Naive thymus-derived CD8-positive, alpha-beta T cell (primary cell): ENCODE measurements at places on chromosomes 2 and 18.

DNA sequence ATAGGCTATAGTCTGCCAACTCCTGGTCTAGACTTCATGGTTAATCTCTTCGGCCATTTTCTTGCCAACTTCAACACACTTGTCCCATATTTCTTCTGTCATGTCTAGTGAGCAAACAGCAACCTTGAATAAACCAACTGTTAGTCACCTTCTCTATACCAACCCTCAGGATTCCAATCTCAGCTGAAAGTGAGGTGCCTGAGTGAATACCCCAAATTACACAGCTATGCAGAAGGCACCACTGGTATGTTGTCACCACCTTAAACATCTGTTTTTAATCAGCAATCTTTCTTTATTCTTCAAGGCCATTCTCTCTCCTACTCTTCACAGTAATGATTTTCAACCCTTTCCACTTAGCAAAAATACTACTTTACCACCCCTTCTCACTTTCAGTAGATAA, 39.3 kb downstream of the THOC1 start:
- peaks cover 27% of the 10 kb centered on the region for H3K36me3 ChIP-seq
- H3K4me1 ChIP-seq: no peaks in the 10 kb centered on the region
- H3K27ac ChIP-seq: no peak overlapping the region
- DNase-seq: no peak
- no peak overlapping the region for H3K4me3 ChIP-seq

DNA sequence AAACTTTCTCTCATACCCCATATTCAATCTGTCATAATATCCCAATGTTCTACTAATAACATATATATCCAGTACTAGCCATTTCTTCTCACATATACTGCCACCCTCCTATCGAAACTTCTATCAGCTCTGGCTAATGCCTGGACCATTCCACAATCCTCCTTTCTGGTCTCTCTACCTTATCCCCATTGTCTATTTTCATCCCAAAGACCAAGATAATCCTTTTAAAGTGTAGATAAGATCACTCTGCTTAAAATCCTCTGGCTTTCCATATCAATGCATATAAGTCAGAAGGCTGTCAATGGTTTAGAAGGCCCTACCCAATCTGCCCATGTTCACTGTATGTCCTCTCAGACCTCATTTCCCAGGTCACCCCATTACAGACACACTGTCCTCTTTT, 229.6 kb downstream of the ZEB2 start:
- peaks cover 5% of the 10 kb centered on the region for H3K4me1 ChIP-seq
- H3K27ac ChIP-seq: no peak overlapping the region
- no peaks in the 10 kb centered on the region for H3K27me3 ChIP-seq

GRCh38 chr2:223837287-223838061, at the start of gene AP1S3:
TSS of gene AP1S3 (minus strand) at chr2:223837582. CDS start at chr2:223837450, 132 bp downstream.
- H3K4me3 ChIP-seq: peak within 1 kb of the TSS; percentile 97
- DNase-seq: peak; percentile 66
- no peaks in the 10 kb centered on the region for H3K36me3 ChIP-seq

- H3K27me3 ChIP-seq: peaks cover 2% of the 10 kb centered on the region
- H3K27ac ChIP-seq: no peak overlapping the region
- H3K36me3 ChIP-seq: no peaks in the 10 kb centered on the region
- no peak overlapping the region for H3K4me3 ChIP-seq
These were observed 258.2 kb upstream of the SP5 start for GRCh38 chr2:170456914-170457313.

GRCh38 chr18:55466789-55467188, 121.2 kb downstream of the TCF4 start:
- H3K27me3 ChIP-seq: peaks cover 3% of the 10 kb centered on the region
- H3K36me3 ChIP-seq: no peaks in the 10 kb centered on the region
- no peak overlapping the region for H3K4me3 ChIP-seq
- no peak for DNase-seq
- no peaks in the 10 kb centered on the region for H3K4me1 ChIP-seq
- H3K27ac ChIP-seq: no peak overlapping the region

DNA sequence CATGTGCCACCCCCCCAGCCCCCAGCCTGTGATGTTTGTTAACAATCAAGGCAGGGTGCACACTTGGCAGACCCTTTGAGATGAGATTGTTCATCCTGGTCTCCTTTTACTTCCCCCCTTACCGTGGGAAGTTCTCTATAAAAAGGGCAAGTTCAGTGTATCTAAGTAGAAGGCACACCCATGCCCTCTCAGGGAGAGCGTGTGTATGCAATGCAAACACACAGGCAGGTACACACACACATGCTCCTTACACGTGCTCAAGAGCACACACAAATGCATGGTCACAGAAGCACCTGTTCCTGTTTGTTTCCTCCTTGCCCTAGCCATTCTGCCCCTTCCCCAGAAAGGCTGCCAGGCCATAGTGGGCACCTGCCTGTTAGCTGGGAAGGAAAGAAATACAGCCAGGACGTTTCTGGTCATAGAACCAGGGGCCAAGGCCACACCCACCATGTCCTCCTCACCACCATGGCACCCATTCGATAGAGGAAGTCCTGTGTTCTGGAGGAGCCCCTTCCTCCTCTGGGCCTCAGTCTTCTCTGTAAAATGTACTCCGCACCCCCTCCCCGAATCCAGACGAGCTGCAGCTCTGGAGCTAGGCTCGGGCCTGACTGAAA, 3.1 kb downstream of the ATOH8 start:
- H3K4me3 ChIP-seq: no peak overlapping the region
- H3K27ac ChIP-seq: no peak overlapping the region
- H3K4me1 ChIP-seq: peaks cover 25% of the 10 kb centered on the region
- H3K27me3 ChIP-seq: peaks cover 45% of the 10 kb centered on the region
- DNase-seq: no peak
- no peaks in the 10 kb centered on the region for H3K36me3 ChIP-seq

GRCh38 chr2:127535918-127536317, 435 bp downstream of the MYO7B start:
- H3K36me3 ChIP-seq: no peaks in the 10 kb centered on the region
- H3K27ac ChIP-seq: no peak overlapping the region
- peaks cover 4% of the 10 kb centered on the region for H3K27me3 ChIP-seq
- H3K4me3 ChIP-seq: no peak overlapping the region
- H3K4me1 ChIP-seq: no peaks in the 10 kb centered on the region

DNA sequence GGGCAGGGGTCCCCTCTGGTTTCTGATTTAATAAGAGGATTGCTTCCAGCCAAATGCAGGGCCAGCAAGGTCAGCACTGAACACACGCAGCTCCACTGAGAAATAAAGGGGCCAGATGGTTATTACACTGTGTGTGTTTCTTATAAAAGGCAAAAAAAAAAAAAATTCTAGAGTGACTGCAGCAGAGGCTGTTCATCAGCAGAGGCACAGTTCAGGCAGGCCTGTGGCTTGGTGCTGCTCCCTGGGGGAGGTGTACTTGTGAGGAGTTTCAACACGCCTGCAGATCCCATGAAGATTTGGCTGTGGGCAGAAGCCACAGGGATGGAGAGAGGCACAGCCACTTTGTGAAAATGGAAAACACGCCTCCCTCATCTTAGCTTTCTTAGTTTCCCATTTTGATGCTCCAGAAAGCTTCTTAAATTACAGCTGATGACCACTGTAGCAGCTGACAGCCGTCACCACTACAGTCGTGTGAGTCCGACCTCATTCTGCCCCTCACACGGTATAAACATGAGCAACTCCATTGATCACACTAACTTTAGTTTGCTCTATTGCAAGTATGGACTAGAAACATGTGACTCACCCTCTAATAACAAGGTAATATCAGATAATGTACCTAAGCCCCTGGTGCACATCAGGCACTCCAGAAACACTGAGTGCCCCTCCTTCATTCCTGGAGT, 726.5 kb upstream of the RAB6C start:
- peaks cover 4% of the 10 kb centered on the region for H3K36me3 ChIP-seq
- H3K27me3 ChIP-seq: peaks cover 2% of the 10 kb centered on the region
- no peak for DNase-seq
- no peaks in the 10 kb centered on the region for H3K4me1 ChIP-seq
- no peak overlapping the region for H3K4me3 ChIP-seq
- no peak overlapping the region for H3K27ac ChIP-seq

- no peak for DNase-seq
- no peaks in the 10 kb centered on the region for H3K27me3 ChIP-seq
- H3K4me1 ChIP-seq: no peaks in the 10 kb centered on the region
- H3K27ac ChIP-seq: no peak overlapping the region
- no peak overlapping the region for H3K4me3 ChIP-seq
These were observed 405.5 kb upstream of the VWC2L start for GRCh38 chr2:214005337-214005736.

- no peaks in the 10 kb centered on the region for H3K36me3 ChIP-seq
- DNase-seq: no peak
- H3K4me1 ChIP-seq: peaks cover 2% of the 10 kb centered on the region
- no peak overlapping the region for H3K4me3 ChIP-seq
These were observed 12.2 kb downstream of the DHRS9 start for GRCh38 chr2:169081551-169081950.

DNA sequence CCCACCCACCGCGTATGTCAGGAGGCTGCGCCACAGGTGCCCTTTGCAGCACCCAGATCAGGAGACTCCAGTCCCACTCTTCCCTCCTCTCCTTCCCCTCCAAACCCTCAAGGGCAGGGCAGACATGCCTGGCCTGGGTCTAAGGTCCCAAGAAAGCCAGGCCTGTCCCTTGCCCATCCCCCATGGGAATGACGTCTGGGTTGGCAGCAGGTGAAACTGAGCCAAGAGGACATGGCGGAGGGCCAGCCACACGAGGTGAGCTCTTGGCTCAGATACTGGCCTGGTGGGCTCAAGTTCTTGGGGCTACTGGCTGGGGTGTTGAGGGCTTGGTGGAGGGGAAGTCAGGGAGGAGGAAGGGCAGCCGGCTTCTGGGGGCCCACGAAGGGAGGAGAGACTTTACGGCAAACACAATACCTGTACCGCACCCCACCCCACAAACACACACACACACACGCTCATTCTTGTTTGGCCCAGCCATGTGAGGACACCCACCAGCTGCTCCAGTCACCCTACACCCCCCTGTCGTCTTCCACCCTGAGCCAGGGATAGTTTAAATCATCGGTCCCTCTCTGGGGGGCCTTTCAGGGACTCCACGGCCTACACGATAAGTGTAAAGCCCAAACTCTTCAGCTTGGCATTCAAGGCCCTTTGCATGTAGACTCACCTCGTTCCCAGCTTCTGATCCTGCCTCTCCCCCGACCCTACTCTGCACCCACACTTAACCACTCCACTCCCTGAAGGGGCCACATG, 24.1 kb upstream of the TNS1 start:
- H3K36me3 ChIP-seq: no peaks in the 10 kb centered on the region
- no peak overlapping the region for H3K27ac ChIP-seq
- peaks cover 2% of the 10 kb centered on the region for H3K4me1 ChIP-seq
- no peaks in the 10 kb centered on the region for H3K27me3 ChIP-seq
- no peak overlapping the region for H3K4me3 ChIP-seq
- no peak for DNase-seq

DNA sequence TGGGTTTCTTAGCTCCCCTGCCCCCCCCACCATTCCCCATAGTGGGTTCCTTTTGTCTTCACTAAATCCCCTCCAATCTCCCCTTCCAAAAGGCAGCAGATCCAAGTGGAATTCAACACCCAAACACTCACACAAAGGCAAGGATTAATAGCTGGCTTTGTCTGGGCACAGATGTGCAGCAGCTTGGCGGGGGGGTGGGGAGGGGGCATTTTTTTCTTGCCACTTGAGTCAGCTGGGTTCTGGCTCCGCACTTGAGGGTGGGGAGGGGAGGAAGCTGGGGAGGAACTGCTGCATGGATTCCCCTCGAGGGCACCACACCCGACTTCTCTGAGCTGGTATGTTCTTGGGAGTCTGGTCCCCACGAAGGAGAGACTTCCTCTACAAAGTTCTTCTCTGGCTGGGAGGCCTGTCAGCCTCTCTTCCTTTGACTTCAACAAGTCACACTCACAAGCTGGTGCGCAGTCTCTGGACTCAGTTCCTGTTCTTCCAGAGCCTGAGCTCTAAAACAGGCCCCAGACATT, 36.0 kb downstream of the SERTAD2 start:
- no peak for DNase-seq
- no peaks in the 10 kb centered on the region for H3K4me1 ChIP-seq
- no peak overlapping the region for H3K27ac ChIP-seq
- H3K4me3 ChIP-seq: no peak overlapping the region
- H3K27me3 ChIP-seq: no peaks in the 10 kb centered on the region

GRCh38 chr2:215664847-215665525, 229.1 kb upstream of the FN1 start:
- peaks cover 18% of the 10 kb centered on the region for H3K27me3 ChIP-seq
- H3K27ac ChIP-seq: no peak overlapping the region
- H3K4me1 ChIP-seq: no peaks in the 10 kb centered on the region
- DNase-seq: no peak

- H3K4me1 ChIP-seq: no peaks in the 10 kb centered on the region
- H3K27ac ChIP-seq: no peak overlapping the region
- DNase-seq: no peak
- H3K36me3 ChIP-seq: no peaks in the 10 kb centered on the region
These were observed 86.0 kb downstream of the FMNL2 start for GRCh38 chr2:152420936-152421335.

GRCh38 chr2:216920143-216920876, 60.4 kb upstream of the TNP1 start:
- H3K27ac ChIP-seq: no peak overlapping the region
- no peaks in the 10 kb centered on the region for H3K36me3 ChIP-seq
- no peaks in the 10 kb centered on the region for H3K4me1 ChIP-seq
- no peaks in the 10 kb centered on the region for H3K27me3 ChIP-seq
- DNase-seq: no peak
- H3K4me3 ChIP-seq: no peak overlapping the region

- no peaks in the 10 kb centered on the region for H3K27me3 ChIP-seq
- DNase-seq: no peak
- H3K4me3 ChIP-seq: no peak overlapping the region
These were observed 933.7 kb downstream of the NRXN1 start for GRCh38 chr2:50098242-50098641.

DNA sequence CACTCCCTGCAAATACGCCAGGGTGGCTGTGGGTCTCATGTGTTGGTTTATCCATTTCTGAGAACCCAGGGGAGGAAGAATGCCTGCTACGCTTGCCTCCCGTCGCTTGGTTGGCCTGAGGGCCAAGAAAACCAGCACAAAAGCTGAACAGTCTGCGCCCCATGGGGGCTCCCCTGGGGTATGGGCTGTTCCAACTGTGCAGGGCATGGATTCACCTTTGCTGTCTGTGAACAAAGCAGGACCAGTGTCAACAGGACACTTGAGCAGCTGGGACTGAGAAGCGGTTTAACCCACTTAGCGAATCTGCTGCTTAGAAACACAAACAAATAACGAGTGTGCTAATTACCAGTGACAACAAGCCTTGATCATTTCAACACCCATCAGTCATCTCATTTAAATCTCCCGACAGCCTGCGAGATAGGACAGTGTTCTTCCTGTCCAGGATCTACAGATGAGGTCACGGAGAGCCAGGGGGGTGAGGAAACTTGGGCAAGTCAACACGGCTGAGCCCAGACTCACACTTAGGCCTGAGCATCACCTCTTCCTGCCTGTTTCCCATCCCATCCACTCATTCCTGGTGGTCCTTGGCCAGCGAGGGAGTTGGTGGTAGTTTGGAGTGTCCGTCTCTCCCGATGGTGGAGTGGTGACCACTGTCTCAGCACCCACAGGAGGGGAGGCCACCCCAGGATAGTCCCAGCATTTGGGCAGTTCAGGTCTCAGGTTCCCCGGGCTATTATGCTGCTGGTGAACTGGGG, 111.6 kb upstream of the HAAO start:
- H3K4me1 ChIP-seq: peaks cover 2% of the 10 kb centered on the region
- no peak overlapping the region for H3K4me3 ChIP-seq
- DNase-seq: no peak
- peaks cover 2% of the 10 kb centered on the region for H3K27me3 ChIP-seq
- H3K27ac ChIP-seq: no peak overlapping the region
